Stimulated activated naive CD4-positive, alpha-beta T cell treated with Interleukin-2 at 50 U/mL for 16 hours (primary cell): ENCODE measurements at places on chromosomes 6 and 20.

GRCh38 chr6:28653876-28654275, 128.2 kb downstream of the GPX5 start:
- DNase-seq: no peak

DNA sequence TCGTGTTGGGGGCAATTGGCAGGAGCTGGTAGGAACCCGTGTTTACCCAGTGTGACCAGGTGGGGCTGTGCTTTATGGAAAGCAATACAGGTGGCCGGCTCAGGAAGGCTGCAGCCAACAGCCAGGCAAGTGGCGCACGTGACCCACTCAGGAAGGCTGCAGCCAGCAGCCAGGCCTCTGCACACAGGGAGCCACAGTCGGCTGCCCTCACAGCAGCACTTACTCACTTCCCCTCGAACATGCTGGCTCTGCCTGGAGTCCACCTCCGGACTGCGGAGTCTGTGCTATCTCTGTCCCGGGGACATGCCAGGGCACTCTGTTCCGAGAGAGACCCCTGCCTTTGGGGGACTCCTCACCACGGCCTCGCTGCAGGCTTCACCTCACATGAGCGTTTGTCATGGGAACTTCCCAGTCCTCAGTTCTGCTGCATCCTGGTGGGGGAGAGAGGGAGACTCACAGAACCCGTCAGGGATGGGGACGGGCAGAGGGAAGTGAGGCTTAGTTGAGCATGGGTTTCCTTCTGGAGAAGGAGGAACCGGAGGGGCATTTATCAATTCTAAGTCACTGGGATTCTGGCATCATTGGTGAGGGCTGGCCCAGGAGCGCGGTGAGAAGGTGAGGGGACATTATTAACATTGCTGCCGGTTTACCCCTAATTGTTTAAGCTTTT, 76.8 kb downstream of the TTLL2 start:
- DNase-seq: no peak

DNA sequence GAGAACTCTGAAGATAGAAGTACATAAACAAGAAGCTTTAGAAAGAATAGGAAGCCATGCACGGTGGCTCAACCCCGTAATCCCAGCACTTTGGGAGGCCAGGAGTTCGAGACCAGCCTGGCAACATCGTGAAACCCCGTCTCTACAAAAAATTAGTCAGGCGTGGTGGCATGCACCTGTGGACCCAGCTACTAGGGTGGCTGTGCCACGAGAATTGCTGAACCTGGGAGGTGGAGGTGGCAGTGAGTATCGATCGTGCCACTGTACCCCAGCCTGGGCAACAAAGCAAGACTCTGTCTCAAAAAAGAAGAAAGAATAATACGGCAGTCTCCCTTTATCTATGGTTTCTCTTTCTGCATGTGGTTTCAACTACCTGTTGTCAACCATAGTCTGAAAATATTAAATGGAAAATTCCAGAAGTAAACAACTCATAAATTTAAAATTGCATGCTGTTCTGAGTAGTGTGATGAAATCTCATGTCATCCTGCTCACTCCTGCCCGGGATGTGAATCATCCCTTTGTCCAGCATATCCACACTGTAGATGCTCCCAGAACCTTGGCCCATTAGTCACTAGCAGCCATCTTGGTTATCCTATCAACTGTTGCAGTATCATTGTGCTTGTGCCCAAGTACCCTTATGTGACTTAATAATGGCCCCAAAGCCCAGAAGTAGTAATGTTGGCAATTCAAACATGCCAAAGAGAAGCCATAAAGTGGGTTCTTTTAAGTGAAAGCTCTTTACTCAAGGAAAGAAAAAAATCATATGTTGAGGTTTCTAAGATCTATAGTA, 22.1 kb downstream of the DEK start:
- no peak for DNase-seq

DNA sequence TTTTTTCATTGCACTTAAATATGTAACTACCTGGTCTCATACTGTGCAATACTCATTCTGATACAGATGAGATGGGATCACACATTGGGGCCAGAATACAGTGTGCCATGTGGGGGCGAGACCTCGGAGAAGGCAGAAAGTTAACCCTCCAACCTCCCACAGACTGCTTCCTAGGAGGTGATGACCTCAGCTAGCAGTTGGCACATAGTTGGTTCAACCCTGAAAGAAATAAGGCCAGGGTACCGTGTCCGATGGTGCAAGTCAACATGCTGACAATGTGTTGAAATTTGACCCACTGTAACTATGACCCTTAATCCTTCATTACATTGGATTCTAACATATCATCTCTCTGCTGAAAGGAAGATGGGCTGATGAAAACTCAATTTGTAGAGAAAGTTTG, 61.9 kb downstream of the GJA10 start:
- DNase-seq: peak; percentile 25

GRCh38 chr20:49028684-49029083, 17.4 kb upstream of the CSE1L start:
- no peak for DNase-seq
